H54 (cell line): ENCODE measurements at places on chromosomes 7 and 10.

GRCh38 chr10:131731780-131732630 is 168.8 kb upstream of the PPP2R2D start:
- no peak for DNase-seq

DNA sequence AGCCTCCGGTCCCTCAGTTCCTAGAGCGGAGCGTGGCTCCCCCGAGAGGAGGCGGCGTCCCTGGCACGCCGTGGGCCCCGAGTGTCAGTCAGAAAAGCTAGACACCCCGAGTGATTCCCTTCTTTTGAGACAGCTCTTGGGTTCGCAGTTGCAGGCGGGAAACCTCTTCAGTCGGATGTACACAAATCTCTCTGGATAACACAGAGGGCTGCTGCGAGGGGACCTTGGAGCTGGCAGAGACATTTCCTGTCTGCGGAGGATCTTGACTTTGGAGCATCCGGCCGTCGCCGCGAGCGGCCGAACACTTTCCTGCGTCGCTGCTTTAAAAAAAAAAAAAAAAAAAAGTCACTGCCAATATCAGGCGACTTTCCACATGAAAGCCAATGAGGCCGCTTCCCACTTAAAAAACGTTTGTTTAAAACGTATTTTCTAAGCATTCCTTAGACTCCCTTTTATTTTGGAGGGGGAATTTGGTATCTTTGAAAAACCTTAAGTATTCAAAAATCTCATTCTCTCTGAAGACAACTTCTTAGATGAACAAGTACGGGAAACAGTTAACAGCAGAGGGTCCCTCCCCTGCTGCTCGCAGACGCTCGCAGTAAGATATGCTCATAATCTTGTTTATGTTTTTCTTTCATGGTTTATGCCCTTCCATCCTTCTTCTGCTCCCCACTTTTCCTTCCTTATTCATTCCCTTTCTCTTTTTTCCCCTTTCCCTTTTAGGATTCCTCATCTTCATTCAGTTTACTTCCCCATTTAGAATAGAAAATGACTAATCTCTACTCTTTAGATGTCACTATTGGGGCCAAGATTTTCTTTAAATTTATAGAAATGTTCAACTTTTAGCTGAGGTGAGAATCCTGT is 10.0 kb downstream of the HHEX start:
- peak; percentile 58 for DNase-seq

DNA sequence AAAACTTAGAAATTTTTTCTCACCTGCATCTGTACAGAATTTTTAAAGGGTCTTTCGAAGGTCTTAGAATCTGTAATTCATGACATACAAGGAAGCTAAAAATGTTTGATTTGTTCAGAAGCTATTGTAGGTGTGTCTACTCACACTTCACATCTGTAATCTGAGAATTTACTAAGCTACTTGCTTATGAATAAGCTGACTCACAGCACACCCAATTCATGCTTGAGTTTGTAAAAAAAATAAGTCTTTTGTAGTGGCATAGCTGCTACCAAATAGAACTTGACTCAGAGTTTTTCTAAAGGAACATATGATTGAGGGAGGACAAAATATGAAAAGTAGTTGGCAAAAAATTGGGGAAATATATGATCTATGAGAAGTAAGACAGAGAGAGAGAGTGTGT is 12.7 kb upstream of the AGR2 start:
- DNase-seq = peak; percentile 49

GRCh38 chr10:63206997-63207811 is 74.1 kb downstream of the NRBF2 start:
- no peak for DNase-seq

GRCh38 chr10:113867904-113868303 is 13.4 kb downstream of the NHLRC2 start:
- no peak for DNase-seq
